GM12892 (cell line): ENCODE measurements at places on chromosomes 1 and 21.
A peak's percentile ranks its signal among the peaks of the same experiment; 100 is the strongest.

DNA sequence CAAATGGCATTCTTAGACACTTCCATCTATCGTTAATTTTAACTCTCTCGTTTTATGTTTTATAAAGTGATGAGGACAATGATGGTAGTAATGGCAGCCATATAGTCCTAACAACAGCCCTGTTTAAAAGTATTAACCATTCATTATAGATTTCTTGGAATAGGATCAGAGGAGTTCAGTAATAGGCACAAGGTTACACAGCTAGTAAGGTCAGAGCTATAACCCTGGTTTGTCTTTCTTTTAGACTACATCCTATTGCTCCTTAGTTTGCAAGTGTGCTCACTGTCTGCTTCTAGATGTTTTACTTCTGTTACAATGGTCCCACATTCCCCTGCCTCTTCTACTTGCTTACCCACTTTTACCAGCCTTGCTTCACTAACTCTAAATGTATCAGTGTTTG is 50.9 kb downstream of the TLCD4 start:
- DNase-seq: no peak

GRCh38 chr1:20114021-20114648 is 5.2 kb downstream of the PLA2G2D start:
- DNase-seq: no peak

DNA sequence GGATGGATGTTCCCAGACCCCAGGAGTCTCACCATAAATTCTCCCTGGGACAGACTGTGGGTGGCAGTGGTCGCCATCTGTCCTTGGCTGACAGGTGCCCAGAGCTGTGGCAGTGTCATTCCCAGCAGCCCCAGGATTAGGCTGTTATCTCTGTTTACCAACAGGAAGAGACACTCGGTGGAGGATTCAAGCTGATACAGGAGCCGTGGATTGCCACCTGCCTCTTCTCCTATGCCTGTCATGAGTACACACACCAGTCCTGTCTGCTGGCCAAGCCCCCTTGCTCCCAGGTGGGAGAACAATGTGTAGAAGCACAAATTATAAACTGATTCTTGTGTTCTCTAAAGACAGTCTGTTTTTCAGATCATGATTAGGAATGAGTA is 152.6 kb downstream of the ETS2 start:
- no peak for DNase-seq

DNA sequence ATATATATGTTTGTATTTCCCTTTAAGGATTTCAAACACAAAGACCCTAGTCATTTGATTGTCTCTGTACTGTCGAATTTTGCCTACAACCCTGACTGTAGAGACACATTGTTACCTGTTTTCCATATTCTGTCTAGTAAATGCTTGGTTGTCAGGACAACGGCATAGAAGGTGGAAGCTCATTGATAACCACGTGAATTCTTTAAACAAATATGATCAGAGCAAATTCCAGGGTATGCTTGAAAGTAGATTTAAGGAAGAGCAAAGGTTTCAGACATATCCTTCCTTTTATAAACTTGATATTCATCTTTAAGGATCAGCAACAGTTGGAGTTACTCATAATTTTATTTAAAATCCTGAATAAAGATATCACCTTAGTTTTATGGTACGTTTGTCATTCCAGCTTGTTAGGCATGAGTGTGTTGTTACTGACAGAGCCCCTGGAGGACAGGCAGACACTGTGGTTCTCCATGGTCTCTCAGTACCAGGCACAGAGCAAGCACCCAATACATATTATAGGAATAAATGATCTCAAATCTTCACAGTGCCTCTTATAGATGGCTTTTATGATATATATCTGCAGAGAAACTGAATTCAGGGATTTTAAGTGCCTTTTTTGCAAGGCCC is 203.2 kb downstream of the FGGY start:
- DNase-seq: no peak

GRCh38 chr1:34029515-34029914 is 135.5 kb downstream of the CSMD2 start:
- DNase-seq: no peak

DNA sequence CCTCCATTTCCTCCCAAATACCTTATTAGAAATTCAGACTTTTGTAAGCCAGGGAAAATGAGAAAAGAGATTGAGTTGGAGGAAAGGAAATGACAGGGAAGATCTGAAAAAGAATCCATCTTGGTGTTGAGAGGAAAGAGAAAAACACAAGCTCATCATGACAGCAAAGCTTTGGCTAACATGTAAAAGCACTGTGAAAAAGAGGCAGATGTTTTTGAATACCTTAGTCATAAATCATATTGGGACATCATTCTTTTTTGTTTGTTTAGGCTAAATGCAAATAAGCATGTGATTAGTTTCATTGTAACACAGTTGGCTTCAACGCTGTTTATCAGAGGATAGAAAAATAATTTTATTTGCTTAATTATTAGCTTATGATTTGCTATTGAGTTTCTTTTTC is 64.6 kb downstream of the LHX8 start:
- no peak for DNase-seq

DNA sequence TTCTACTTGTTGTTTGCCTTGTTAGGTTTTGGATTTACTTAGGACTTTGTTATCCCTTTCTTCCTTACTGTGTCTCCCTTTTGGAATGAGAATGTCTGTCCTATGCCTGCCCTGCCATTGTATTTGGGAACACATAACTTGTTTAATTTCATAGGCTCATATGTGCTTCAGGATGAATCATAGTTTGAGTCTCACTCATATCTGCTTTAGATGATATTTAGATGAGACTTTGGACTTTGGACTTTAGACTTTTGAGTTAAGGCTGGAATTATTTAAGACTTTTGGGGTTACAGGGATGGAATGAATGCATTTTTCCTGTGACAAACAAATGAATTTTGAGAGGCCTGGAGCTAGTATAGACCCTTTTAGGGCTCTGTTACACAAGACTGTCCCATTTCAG is 33.4 kb downstream of the PSMG1 start:
- no peak for DNase-seq

DNA sequence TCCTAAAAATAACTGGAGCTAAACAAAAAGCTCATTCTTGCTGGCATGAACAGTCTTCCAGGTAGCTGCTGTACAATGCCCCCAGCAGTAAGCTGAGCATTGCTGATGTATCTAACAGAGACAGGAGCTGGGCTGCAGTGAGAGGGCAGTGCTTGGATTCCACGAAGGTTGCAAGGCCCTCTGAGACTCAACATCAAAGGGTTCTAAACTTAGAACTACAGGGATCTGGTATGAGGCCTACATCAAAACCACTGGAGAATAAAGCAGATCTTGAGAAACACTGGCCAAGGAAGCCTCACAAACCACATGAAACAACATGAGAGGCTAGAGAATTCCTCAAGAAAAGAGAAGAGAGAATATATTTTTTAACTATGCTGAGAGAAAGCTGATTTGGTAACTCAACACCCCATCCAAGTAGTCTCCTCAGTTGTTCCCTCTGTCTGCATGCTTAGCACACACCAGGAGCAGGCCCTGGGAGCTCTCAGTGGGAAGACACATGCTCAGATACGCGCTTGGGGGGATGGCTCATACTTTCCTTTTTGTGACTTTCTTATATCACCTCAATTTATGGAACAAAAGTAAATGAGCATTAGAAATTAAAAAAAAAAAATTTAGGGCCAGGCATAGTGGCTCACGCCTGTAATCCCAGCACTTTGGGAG is 27.7 kb downstream of the DSTYK start:
- no peak for DNase-seq

- DNase-seq: no peak
These were observed 7.2 kb upstream of the ADAMTS1 start for GRCh38 chr21:26852423-26852822.

- no peak for DNase-seq
These were observed 20.8 kb downstream of the ADAMTS5 start for GRCh38 chr21:26945916-26946675.

- DNase-seq: no peak
These were observed 174.2 kb downstream of the RRAGC start for GRCh38 chr1:38685388-38685787.

- DNase-seq: no peak
These were observed 59.2 kb downstream of the LRRN2 start for GRCh38 chr1:204626381-204626780.

GRCh38 chr1:43858324-43858723 is 75.3 kb upstream of the ARTN start:
- DNase-seq: no peak

DNA sequence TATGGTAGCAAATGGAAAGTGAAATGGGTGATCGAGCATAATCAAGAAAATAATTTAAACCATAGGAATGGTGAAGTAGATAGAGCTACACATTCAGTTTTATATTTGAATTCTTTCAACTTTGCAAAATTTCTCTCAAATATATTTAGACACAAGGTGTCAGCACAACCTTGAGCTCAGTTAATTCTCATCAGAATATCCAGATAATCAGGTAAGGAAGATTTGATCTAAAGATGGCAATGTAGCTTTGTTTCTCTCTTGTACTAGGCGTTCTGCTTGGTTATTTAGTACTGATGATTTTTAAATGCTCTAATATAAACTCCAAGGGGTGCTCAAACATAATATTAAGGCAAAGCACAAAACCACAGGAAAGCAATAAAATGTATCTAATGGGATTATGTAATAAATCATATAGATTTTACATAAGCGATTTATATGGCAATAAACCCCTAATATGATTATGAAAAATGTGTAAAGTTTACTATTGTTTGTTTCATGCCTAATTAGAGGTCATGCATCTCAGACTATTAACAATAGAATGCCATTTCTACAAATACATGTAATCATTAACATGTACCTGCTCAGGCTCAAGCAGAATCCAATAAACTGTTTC is 32.4 kb upstream of the SERTAD4 start:
- DNase-seq: no peak

DNA sequence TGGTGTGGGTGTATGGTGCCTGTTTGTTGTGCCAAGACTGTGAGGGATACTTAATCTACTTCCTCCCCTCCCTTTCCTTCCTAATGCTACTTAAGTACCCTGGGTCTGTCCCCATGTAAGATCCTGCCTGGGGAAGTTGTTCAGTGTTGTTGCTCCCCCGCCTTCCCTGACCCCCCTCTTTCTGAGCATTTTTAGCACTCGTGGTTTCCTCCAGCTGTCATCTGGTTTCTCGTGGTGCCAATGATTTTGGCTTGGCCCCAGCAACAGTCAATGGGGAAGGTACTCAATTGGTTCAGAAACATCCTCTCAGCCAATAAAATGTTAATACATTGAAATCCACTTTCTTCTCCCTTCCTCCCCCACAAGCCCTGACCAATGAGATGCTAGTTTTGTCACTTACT is 8.0 kb upstream of the B4GALT3 start:
- peak; percentile 66 for DNase-seq

DNA sequence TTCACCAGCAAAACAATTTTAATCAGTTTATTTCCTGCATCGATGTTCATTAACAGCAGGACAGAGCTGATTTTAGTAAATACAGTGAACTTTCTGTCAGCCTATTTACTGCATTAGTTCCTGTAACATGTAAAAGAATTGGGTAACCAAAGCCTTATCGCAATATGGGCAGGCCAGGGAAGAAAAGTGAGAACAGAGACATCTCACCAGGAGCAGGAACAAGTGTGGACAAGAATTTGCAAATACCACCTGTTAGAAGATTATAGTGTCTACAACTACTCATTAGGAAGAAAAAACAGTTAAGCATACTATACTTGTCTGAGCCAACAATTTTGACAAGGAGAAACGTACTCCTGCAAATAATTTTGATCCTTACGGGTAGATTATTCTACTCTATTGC is 1293.9 kb downstream of the PLA2G4A start:
- no peak for DNase-seq

DNA sequence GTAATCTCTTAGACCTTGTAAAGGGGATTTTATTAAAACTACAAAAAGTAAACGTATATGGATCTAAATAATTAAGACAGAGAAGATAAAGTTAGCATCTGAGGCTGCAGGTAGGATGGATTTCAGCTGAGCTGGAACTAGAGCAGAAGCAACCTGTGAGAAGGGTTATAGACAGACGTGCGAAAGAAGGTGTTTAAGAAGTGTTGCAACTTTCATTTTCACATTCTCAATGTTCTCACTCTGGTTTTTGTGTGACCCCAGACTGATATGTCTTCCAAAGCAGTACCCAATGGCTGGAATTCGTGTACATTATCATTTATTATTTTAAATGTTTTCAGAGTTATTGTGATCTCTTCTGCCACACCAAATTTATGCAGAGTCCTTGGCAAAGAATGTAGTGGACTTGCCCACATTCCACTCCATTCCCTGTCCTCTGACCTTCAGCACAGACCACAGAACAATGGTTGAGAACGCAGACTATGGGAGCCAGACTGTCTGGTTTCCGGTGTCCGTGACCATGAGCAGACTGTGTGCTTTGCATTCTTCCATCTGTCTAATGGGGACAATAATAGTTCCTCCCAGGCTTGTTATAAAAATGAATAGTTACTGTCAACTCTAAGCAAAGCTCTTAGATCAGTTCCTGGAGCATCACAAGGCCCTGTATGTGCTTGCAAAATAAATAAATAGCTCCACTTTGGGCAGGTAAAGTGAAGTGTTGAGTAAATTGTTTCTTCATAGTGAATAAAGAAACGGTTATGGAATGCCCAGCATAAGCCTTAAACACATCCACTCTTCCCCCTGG is 140.6 kb upstream of the SAMSN1 start:
- DNase-seq: no peak

DNA sequence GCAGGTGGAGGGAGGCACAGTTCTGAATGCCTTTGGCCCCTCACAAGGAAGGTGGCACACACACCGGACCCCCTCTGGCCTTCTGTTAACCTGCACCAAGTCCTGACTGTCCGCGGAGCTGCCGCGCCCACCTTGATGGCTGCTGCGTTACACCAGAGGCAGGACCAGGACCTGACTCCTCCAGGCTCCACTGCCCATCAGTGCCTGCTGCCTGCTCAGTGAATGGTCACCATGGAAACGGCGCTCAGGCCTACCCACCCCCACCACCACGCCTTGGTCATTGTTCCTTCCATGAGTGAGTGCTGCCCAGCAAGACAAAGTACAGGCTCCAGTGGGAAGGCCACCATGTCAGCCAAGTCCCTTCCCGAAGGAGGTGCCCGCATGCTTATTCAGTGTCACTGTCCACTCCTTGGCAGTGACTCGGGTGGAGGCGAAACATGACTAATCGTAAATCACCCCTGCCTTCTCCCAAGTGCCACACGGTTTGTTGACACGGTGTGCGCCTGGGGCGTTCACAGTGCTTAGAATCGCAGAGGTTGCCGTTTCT is 57.3 kb downstream of the SLC37A1 start:
- no peak for DNase-seq

DNA sequence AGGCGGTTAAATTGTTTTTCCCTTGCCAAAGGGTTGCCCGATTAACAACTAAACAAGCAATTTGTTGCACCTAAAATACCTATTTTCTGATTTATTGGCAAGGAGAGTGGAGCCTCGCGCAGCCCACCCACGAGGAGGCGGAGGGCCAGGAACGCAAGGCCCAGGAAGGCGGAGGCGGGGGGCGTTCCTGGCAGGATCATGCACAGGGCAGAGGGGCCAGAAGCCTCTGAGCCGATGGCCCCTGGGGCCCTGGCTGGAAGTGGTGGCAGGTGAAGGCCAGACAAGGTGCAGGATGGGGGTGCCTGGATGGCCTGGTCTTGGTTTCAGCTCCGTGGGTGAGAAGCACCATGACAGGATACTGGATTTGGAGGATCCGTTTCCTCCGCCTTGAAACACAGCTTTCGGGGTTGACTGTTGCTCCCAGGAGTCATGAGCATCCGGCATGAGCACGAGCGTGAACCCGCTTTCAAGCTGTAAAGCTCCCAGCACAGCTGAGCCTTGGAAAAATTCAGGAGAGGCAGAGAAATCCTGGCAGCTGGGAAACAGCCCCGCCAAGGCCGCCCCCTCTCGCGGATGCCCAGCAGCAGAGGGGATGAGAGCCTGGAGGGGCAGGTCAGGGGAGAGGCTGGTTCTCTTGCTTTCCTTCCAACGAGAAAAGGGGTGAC is 35.0 kb downstream of the AJAP1 start:
- DNase-seq: no peak

- DNase-seq: no peak
These were observed 288.4 kb downstream of the SMYD3 start for GRCh38 chr1:246218686-246219085.
